ENCODE measurements at places on chromosomes 2 and 18.
A peak's percentile ranks its signal among the peaks of the same experiment; 100 is the strongest.

DNA sequence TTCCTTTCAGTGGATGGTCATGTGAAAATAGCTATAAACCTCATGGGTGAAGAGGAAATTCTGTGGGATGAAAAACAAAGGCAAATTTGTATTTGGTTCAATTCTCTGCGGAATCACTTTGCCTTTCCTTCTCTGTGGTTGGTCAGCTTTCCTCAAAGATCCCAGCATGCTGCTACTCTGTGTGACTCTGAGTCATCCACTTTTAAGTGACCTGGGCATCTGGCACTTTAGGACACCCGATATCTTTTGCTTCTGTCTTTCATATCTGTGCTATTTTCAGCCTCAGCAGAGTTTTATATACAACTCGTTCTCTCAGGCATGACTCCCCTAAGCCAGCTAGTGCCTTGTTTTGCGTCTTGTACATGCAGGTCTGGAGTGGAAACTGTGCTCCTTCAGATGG is 217.0 kb upstream of the PIEZO2 start:
- no peak for DNase-seq

DNA sequence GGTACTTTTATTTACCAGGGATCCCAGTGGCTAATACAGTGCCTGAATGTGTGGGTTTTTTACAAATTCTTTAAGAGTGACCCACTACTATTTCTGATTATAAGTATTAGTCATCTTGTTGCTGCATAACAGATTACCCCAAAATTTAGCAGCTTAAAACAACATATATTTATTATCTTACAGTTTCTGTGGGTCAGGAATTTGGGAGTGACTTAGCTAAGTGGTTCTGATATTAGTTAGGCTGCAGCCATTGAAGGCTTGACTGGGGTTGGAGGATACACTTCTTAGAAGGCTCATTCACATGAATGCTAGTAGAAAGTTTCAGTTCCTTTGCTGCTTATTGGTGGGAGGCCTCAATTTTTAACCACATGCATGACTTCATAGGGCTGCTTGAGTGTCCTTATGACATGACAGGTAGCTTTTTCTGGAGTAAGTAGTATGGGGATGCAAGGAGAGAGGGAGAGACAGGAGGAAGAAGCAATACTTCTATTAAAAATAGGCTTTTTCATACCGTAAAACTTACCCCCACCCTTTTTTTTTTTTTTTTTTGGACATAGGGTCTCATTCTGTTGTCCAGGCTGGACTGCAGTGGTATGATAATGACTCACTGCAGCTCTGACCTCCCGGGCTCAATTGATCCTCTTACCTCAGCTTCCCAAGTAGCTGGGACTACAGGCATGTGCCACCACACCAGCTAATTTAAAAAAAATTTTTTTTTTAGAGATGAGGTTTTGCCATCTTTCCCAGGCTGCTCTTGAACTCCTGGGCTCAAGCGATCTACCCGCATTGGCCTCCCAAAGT is 13.3 kb upstream of the POLE4 start:
- no peak for DNase-seq

DNA sequence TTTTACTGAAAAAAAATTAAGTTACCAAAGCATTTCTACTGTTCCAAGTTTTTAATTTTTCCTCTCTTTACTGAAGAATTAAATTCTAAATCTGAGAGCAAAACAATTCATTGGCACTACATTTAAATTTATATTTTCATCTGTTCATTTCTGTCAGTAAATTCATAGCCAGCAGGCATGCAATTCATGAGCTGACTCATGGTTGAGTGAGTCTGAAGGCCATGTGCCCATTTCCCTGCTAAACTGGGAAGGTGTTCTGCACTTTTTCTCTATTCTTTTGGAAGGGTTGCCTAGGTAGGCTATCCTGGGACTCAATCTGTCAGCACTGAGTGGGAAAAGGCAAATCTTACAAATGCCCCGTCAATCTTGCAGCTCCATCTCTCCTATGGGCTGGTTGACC is 88.7 kb downstream of the KLHL14 start:
- DNase-seq = no peak

DNA sequence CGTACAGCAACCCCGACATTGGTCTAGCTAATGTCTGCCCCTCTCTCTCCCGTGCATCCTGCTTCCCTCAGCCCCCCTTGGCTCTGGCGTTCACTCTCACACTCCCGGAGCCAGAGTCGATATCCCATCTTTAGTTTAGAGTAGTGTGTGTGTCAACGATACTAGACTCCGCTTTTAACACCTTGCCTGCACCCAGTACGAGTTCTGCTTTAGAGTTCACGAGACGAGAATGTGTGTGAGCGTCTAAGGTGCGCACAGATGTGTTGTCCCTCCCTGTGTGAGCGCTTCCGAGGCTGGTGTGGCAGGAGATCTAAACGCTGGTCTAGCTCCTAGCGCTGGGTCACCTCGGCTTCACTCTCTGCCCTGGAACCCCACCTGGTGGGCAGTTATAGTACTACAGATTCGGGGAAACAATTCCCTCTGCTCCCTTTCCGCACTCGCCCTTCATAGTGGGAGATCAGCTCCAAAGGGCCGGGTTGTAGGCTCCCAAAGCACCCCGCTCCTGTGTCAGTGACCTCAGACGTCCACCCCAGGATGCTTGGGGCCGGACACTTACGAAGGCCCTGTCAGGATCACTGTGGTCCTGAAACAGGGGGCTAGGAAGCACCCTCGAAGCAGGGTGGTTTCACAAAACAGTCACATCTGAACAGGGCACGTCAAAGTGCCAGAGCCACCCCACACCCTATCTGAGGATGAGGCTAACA is 2.6 kb upstream of the CYP26B1 start:
- DNase-seq = no peak

GRCh38 chr2:31983762-31984467 is 26.9 kb downstream of the MEMO1 start:
- DNase-seq = no peak

- no peak for DNase-seq
Observed at GRCh38 chr2:145404690-145405089, 884.8 kb upstream of the ZEB2 start.

GRCh38 chr2:191653667-191654391 is 24.1 kb upstream of the NABP1 start:
- no peak for DNase-seq

DNA sequence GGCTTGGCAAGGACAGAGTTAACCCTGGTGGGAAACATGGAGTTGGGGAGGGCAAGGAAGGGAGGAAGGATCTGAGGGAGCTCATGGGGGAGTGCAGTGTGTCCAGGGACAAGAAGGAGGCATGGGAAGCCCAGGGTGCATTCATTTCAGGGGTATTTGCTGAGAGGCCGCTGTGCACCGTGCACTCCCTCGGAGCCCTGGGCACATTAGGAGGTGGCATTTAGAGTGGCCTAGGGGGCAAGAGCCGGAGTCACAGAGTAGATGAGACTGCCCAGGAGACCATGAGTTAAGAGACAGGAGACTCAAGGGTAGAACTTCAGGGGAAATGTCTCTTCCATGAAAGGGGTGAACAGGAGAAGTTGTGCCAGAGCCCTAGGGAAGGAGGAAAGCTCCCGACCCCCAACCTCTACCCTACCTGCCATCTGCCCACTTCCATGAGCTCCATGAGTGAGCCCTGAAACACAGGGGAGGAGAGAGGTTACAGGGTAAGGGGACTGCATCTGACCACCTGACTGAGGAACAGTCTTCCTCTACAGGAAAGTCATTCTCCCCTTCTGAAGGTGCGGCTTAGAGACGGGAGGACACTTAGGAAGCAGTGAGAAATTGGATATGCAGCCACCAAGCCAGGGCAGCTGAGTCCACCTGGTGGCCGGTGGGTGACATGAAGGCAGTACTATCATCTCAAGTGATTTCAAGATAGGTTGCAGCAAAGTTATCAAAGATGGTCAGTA is 58.5 kb upstream of the COPS8 start:
- peak; percentile 27 for DNase-seq

GRCh38 chr18:47150824-47151366 is 595 bp upstream of the HDHD2 start:
- DNase-seq = no peak

GRCh38 chr2:100121124-100121718 is 21.2 kb downstream of the AFF3 start:
- DNase-seq = no peak

GRCh38 chr2:67446491-67446911 is 49.4 kb downstream of the ETAA1 start:
- no peak for DNase-seq

DNA sequence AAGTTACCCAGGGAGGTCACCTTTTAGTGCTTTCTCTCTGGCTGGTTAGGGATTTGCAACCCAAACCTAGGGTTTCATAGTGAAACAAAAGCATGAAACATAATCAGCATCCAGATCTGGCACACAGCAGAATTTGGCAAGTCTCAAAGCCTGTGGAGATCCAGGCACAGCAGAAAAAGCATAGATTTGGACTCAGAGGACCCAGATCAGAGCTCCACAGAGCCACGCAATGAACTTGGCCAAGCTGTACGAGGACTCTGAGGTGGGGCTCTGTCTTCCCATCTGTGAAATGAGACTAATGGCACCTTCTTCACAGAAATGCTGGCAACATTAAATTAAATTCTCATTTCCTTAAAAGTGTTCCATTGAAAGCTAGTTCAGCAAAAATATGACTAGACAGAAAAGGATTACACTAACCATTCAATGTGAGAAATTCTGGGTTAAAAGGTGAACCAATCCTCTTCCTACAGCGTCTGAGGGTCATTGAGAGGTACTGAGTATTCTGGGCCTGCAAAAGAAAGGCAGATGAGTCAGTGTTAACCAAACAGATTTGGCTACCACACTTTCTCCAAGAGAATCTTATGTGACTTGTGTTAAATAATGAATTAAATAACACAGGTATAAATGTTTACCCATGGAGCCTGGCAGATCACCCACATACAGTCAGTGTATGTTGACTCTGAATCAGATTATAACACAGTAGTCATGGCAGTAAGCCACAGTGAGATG is 266.3 kb downstream of the MREG start:
- no peak for DNase-seq

DNA sequence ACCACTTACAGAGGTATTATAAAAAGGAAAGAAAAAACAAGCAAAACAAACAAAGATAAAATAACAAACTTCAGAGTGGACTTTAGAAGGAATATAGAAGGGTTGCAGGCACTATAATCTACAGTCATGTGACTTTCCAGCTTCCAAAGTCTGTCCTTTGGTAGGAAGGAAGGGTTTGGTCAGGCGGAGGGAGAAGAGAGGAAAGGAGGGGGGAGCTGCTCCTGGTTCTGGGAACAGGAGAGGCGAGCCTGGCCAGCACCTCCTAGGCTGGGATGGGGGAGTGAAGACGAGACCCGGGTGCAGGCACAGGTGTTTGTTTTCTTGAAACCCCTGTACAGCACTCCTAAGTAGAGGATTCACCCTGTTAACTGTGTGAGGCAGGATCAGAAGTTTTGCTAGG is 53.8 kb upstream of the GATA6 start:
- DNase-seq = no peak

- DNase-seq = no peak
Observed at GRCh38 chr2:133138693-133139092, 429.6 kb downstream of the NCKAP5 start.

DNA sequence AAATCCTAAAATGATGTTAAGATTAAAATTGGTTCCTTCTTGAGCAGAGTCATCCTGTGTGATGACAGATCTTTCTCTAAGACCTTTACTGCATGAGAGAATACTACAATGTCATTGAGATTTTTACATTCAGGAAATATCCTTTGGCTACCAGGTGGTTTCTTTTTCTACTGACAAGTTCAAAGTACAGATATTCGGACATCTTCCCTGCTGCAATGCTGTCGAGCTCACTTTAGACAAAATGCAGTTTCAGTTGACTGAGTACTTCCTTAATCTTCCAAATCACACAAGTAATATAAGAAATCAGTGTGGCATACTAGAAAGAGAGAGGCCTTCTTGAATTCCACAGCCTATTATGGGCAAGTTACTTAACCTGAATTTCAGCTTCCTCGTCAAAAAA is 207.9 kb upstream of the ACVR2A start:
- DNase-seq = no peak

DNA sequence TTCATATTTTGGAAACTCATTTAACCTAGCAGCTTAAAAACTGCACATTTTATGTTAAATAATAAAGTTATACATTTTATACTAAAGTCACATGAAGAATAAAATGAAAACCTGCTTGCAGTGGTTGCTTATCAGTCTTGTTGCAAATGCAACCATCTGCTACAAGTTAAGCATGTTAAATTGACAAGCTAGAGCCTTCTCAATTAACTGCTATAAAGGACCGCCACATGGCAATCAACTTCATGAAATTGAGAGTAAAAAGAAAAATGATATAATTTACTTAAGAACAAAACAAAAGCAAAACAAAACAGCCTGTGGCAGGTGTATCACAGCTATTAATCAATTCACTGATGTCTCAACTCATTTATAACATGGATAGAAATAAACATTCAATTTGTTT is 78.7 kb downstream of the RTTN start:
- DNase-seq = no peak

DNA sequence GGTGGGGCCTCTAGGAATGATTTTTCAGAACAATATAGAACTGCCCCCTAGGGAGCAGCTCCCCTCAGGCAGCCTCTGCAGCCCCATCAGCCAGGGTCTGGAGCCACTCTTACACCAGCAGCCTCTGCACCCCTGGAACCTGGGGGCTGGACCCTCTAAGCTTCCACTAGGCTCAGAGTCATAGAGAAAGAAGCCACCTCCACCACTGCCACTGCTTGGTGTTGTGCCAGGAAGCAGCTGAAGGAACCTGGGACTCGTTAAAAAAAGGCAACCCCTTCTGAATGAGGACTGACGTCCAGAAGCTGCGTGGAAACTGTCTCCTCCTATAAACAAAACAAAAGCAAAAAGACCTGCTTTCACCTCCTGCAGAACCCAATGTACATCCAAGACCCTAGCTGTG is 98.1 kb upstream of the HS6ST1 start:
- no peak for DNase-seq

Measured in activated CD8-positive, alpha-beta memory T cell treated with anti-CD3 and anti-CD28 coated beads for 1 hour (primary cell).